AG09319 (cell line): ENCODE measurements at places on chromosomes 7 and 10.

DNA sequence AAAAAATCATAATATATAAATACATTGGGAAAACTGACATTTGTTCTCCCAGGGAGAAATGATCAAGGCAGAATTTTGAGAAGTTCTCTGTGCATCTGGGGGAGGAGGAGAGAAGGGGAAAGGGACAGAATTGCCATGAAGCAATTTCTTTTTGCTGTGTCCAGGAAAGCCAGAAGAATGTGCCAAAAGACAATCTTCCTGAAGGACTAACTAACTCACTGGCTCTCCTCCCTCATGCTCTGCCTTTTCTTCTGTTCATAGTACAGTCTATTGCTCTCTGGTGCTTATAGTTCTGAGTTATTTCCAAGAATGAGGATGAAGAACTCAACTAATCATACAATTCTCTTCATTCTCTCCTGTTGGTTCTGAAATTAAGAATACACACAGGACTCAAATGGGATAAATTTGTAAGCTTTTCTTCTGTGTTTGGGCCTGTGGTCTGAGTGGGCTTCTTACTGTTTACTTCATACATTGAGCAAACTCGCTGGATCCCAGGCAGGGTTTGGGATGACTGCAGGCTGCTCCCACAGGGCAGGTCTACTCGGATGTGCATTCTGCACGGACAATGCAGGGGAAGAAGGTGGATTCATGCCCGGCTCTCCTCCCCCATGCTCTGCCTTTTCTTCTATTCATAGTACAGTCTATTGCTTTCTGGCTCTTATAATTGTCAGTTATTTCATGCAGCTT, 22.2 kb upstream of the FAM171A1 start:
- DNase-seq: no peak

GRCh38 chr7:89094269-89094668, 298.7 kb upstream of the TEX47 start:
- no peak for DNase-seq

DNA sequence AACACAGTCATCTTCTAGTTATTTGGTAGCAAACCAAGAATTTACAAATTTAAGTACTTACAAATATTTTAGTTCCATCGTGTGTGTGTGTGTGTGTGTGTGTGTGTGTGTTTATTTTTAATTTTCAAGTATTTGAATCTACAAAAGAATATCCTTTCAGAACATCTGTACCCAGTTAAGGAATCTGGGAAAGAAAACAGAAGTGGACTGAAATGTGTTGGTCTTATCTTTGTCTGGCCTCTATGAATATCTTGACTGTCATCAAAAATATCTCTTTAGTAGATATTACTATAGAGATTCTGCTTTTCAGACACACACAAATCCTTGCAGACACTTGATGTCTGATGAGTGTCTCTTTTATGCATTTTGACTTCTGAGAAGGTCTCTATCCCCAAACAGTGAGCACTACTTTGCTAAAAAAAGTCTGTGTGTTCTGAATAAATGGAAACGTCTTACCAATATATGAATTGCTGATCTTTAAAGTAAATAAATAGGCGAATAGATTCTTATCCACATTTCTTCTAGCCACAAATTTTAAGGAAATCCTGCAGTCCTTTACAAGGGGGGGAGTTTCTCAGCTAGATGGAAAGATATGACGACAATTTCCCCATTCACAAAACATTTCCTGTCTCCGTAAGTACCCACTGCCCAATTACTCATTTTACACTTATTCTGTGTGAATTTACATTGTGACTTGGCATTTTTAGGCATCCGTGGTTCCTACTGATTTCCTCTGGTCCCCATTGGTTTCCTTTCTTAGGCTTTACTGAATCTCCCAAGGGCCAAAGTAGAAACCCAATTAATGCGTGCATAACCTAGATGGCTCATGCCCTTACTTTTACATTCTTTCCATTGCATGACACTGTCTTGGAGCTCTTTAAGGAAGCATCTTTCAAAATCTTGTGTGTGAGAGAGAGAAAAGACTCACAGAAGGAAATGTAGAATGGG, 36.0 kb downstream of the NRCAM start:
- DNase-seq: no peak

DNA sequence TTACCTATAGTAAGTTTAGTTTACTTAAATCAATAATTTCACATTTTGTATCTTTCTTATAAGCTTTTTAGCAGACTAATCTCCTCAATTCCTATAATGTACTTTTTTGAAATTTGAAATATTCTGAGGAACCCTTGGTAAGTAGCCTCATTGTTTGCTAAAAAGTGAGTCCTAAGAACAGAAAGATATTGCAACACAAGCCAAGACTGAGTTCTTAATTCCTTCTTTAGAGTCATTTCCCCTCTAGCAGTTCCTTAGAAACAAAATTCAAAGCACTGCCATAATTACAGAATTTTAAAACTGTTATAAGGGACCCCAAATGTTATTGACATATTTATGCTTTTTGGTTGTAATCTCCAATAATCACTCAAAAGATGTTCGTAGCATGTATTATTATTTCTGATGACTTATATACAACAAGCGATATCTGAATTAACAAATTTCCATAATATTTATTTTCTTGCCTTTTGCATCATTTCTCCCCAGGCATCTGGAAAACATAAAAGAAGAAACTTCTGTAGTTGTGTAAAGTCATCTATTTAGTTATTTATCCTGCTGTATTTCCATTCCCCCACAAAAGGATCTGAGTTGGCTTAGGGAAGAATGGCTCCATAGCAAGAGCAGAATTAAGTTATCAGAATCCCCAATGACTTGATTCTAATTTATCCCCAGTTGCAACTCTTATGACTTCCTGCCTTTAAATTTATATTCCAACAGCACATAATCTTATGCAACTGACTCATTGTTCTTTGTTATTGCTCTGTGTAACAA, 67.8 kb downstream of the TMEM26 start:
- DNase-seq: no peak

DNA sequence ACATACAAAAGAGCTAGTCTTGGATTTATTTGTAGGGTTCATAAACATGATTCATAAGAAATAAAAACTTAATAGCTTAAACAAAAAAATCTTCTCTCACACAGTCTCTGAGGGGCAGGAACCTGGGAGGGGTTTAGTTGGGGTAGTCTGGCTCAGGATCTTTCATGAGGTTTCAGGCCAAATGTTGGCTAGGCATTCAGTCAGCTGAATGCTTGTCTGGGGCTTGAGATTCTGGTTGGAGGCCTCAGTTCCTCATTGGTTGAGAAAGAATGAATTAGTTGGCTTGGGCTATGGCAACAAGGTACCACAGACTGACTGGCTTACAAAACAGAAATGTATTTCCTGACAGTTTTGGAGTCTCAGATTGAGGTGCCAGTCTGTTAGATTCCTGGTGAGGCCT, 74.3 kb downstream of the ANKRD7 start:
- DNase-seq: no peak

- no peak for DNase-seq
Measured at GRCh38 chr10:132311338-132311939, 3.7 kb upstream of the STK32C start.

- no peak for DNase-seq
Measured at GRCh38 chr7:84092207-84092606, 102.4 kb downstream of the SEMA3A start.

DNA sequence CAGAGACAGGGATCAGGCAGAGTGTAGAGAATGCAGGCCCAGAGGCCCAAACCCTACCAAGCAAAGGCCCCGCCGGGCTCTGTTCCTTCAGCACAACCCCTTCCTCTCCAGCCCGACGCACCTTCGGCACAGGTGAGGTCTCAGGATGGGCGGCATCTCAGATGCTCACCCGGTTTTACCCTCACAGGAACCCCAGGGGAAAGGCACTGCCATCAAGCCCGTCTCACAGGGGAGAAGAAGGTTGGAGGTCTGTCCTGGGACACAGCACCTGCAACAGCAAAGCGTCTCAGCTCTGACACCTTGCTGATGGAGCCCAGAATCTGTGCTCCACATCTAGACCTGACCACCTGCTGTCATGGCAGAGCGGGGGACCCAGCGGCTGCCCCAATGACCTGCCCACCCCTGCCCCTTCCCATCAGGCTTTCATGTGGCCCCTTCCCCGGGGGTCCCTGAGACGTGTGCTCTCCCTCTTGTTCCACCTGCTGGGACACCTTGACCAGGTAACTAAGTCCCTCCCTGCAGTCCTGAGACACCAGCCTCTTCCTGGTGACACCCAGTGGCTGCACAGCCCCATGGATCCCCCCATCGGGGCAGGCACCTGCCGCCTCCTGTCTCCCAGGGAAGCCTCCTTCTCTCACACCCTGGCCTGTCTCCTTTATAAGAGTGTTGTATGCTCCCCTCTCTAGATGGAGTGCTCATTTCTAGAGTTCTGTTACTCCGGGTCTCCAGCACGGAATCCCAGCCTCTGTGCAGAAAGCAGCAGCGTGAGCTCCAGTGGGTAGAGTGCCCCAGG, 315.6 kb downstream of the DNAJB6 start:
- no peak for DNase-seq

DNA sequence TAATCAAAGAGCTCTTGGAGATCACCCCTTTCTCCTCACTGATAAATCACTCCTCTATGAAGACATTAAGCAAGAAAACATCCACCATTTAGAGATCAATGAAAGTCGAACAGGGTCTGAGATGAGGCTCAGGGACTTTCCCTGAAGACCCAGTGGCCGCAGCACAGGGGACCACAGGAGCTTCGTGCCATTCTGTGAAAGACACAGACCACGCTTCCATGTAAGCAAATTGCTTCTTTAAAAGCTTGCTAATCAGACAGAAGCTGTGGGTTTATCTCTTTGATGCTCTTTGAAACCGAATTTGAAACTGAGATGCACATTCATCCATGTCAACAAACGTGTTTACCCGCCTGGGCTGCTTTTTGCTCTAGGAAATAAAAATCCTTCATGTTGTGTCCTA, 231.9 kb upstream of the PPP2R2D start:
- DNase-seq: no peak

DNA sequence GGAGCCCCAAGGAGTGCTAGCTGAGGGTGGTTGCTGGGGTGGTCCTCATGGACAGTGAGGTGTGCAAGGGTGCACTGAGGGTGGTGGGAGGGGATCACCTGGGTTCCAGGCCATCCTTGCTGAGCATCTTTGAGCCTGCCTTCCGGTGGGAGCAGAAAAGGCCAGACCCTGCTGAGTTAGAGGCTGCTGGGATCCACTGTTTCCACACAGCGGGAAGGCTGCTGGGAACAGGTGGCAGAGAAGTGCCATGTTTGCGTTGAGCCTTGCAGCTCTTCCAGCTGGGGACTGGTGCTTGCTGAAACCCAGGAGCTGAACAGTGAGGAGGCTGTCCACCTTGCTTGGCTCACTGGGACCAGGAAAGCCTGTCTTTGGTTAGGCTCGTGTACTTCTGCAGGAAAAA, 34.9 kb downstream of the PRF1 start:
- DNase-seq: no peak

- DNase-seq: peak; percentile 62
Measured at GRCh38 chr10:77505431-77506334, 131.9 kb downstream of the KCNMA1 start.

DNA sequence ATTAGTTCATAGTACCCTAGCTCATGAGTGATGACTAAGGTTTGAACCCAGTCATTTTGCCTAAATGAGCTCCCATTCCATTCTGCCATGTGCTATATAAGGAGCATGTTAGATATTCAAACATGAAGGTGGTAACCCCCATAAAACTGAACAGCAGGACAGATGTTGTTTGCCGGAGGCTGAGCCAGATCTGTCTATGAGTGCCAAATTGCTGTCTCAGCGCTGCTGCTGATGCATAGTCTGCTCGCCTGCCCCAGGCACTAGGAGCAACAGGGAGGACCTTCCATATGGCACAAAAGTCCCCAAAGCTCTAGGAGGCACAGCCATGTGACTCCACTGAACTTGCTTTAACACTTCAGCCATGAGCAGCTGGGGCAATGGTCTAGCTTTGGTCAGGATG, 466.0 kb upstream of the GHITM start:
- no peak for DNase-seq

DNA sequence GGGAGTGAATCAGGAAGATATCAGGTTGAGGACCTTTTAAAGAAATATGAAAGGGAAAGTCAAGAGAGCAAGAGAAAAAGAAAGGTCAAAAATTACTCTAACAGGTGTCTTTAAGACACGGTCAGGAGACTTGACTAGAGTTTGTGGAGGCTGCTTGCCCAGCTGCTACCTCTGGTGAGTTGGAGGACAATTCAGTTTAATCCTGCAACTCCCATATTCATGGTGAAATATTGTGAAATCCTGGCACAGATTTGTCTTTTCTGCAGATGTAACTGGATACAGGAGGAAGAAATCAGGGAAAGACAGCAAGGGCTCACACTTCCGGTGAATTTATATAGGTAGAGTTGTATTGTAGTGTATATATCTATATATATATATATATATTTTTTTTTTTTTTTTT, 93.5 kb downstream of the AKAP9 start:
- peak; percentile 19 for DNase-seq

- DNase-seq: no peak
Measured at GRCh38 chr10:130018265-130018664, 54.2 kb upstream of the EBF3 start.

GRCh38 chr7:93238131-93238530, 6.0 kb downstream of the VPS50 start:
- DNase-seq: no peak

- no peak for DNase-seq
Measured at GRCh38 chr10:69826789-69827554, 25.3 kb downstream of the COL13A1 start.

- peak; percentile 77 for DNase-seq
Measured at GRCh38 chr10:102791754-102792395, 45.3 kb downstream of the CYP17A1 start.

DNA sequence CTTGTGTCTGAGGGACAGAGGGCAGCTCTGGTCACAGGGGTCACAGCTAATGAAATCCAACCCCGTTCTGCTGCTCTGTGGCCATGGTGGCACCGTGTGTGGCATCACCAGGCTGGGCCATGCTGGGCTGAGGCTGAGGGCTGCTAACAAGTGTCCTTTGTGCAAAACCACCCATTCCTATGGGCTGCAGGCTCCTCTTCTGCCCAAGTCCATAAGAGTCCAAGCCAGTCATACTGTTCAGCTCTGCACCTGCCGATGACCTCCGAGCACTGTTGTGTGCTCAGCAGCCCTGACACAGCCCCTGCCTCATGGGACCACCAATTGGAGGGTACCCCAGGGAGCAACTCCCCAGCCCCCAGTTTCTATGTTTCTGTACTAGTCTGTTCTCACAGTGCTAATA, 133.1 kb downstream of the WDR11 start:
- no peak for DNase-seq

DNA sequence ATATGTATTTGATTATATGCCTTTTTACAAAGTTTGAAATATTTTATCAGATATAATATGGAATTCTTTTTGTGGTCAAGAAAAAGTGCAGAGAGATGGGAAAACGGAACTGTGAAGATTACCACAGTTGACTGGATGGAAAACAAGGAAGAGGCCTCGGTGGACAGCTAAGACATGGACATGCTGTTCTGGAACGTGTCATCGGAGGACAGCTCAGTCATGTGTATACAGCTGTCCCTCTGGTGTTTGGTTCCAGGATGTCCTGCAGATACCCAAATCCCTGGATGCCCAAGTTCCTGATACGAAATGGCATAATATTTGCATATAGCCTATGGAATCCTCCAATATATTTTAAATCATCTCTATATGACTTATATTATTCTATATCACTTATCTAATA, 49.4 kb downstream of the TRIL start:
- no peak for DNase-seq

GRCh38 chr7:64869912-64870562, 33.0 kb upstream of the ZNF273 start:
- no peak for DNase-seq
